ENCODE measurements at places on chromosomes 5 and 9.

DNA sequence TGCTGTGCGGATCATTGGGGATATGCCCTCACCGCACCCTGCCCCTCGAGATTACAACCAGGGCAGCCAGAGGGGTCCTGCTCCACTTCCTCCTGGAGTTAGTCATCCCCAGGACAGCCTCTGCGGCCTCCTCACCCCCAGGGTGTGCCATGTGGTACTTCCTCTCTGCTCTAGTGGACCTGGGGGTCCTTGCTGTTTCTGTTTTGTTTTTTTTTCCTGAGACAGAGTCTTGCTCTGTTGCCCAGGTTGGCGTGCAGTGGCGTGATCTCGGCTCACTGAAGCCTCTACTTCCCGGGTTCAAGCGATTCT, 5.2 kb upstream of the FCN1 start:
- no peak for DNase-seq

- DNase-seq: no peak
These were observed 27.2 kb downstream of the RUSC2 start for GRCh38 chr9:35517131-35517530.

- DNase-seq: no peak
These were observed 123.5 kb downstream of the TSSK1B start for GRCh38 chr5:113311301-113311700.

DNA sequence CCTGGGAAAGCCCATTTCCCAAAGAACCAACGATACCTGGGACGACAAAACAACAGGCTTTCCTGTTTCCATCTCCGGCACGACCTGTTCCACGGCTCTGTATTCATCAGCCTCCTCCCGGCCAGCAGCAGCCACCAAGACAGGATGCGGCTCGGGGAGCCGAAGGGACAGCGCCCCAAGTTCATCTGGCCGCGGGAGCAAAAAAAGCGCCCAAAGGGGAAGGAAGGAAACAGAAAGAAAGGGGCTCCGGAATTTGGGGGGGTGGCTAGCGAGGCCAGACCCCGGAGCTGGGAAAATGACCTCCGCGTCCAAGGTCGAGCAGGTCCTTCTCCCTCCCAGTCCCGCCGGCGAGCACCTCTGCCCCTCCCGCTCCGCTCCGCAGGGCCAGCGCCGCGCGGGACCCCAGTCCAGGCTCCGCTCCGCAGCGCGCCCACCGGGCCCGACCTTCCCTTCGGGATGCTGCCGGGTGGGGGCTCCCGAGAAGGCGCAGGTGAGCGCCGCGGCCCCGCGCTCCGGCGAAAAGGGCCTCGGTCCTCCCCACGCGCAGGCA, 608 bp downstream of the ELOVL7 start:
- no peak for DNase-seq

- DNase-seq: no peak
These were observed 298.6 kb downstream of the AGTPBP1 start for GRCh38 chr9:85443190-85443598.
